NCI-H510A (cell line): ENCODE measurements at places on chromosomes 5 and 9.

DNA sequence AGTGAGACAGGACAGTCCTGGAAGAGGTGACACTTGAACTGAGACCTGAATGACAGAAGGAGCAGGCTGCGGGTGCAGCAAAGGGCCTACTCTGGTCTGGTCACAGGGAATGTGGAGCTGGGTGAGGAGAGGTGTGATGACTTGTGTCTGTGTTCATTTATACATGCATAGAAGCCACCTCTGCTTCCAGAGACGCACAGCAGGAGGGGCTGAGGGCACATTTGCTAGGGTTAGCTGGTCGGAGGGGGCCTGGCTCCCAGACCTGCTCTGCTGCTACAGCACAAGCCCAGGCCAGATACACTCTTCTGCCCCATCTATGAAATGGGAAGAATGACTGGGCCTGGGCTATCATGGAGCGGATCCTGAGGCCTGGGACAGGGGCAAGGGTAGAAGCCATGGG, 15.6 kb downstream of the UNC5A start:
- no peak for DNase-seq

- no peak for DNase-seq
These were observed 93.0 kb upstream of the DAB2 start for GRCh38 chr5:39517800-39518199.

- no peak for DNase-seq
These were observed 199.7 kb downstream of the NNT start for GRCh38 chr5:43802651-43803050.

- DNase-seq = peak; percentile 70
These were observed 115.1 kb upstream of the TSLP start for GRCh38 chr5:110956280-110956912.

- DNase-seq = no peak
These were observed 30.0 kb downstream of the NR6A1 start for GRCh38 chr9:124741149-124741548.

DNA sequence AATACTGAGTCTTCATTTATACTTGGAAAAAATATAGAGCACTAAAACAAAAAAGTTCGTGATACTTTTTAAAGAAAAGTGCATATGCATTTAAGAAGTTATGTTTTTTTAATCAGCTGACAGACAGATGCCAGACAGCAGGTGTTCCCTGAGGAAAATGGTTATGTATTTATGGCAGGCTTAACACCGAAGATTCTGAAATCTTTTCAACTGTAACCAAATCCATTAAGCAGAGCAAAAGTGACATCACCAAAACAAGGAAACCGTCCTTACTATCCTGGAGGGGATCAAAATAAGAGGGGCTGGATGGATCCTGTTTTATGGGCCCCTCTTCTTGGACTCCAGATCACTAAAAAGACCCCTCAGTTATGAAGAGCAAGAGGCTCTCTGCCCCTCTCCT, 404.9 kb upstream of the ADAMTS16 start:
- no peak for DNase-seq

- DNase-seq = no peak
These were observed 370.9 kb upstream of the PRR16 start for GRCh38 chr5:120093178-120093577.

- no peak for DNase-seq
These were observed 18.0 kb downstream of the MGAT1 start for GRCh38 chr5:180784497-180785097.

GRCh38 chr9:136133191-136133958, 14.7 kb upstream of the TMEM250 start:
- no peak for DNase-seq

DNA sequence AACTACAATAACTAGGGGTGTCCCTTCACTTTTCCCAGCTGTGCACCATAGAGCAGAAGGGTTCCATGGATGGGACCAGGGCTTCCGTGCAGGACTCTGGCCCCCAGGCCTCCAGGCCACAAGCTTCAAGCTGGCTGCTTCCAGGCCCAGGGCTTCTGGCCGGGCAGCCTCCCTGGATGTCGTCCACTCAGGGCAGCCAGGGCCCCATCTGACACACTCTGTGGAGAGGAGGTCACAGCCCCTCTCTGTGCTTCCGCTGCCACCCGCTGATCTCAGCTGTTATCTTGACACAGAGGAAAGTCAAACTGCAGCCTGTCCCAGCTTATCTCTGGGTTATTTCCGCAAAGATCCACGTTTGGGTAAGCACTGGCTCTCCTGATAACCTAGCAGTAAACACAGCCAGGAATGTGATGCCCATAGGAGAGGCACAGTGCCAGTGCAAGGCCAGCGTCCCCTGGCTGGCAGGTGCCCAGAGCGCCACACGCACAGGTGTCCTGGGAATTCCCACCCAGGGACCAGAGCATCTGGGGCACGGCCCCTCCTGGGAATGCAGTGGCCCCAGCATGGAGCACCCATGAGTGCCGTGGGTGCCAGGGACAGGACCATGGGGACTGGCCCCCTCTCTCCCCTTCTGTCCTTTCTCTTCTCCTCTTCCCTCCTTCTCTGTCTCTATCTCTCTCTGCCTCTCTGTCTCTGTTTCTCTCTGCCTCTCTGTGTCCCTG, 15.6 kb upstream of the SLC6A19 start:
- DNase-seq = no peak

- DNase-seq = no peak
These were observed 183.2 kb downstream of the NTRK2 start for GRCh38 chr9:84852617-84853301.

- DNase-seq = no peak
These were observed 149.4 kb downstream of the MACROH2A1 start for GRCh38 chr5:135249658-135250057.

DNA sequence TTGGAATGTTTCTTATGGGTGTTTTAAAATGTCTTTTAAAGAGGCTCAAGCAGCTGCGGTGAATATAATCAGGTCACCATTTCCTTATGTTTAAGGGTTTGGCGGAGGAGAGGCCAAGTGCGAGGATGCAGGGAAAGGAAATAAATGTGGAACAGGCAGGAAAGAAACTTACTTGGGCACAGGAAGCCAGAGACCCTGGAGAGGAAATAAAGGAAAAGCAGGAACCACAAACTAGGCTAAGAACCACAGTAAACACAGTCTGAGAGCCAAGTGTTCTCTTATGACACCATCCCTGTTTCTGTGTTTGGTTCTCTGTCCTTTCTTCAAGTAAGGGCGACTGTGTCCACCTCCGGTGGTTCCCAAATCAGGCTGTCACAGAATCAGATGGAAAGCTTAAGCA, 166.5 kb downstream of the C9orf152 start:
- DNase-seq = no peak

- DNase-seq = no peak
These were observed 7.9 kb upstream of the ESM1 start for GRCh38 chr5:54993318-54993717.

DNA sequence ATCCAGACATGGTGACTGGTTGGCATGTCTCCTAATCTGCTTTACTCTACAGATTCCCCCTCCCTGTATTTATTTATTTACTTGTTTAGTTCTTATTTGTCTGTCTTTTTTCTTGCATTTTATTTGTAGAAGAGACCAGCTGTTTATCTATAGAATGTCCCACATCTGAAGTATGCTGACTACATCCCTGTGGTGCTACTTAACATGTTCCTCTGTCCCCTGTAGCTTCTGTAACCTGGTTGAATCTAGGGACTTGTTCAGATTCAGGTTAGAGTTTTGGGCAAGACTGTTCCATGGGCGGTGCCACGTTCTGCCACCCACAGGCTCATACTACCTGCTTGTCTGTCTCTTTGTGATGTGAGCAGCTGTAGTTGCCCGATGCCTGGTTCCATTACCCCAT, 23.5 kb downstream of the DUSP1 start:
- no peak for DNase-seq

DNA sequence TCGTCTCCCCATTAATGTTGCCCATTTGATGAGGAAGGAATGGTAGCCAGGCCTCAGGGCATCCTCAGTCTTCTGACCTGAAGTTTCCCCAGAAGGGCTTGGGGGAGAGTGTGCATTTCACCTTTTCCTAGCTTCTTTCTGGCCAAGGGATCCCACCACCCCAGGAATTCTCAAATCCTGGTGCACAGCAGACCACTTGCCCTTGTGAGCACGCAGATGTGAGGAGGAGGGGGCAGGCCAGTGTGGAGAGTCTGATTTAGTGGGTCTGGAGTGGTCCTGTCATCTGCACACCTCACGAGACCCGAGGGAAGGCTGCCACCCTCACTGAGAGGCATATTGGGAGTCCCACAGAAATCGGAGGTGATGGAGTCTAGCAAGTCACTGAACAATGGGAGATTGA, 64.3 kb downstream of the CXXC5 start:
- no peak for DNase-seq

DNA sequence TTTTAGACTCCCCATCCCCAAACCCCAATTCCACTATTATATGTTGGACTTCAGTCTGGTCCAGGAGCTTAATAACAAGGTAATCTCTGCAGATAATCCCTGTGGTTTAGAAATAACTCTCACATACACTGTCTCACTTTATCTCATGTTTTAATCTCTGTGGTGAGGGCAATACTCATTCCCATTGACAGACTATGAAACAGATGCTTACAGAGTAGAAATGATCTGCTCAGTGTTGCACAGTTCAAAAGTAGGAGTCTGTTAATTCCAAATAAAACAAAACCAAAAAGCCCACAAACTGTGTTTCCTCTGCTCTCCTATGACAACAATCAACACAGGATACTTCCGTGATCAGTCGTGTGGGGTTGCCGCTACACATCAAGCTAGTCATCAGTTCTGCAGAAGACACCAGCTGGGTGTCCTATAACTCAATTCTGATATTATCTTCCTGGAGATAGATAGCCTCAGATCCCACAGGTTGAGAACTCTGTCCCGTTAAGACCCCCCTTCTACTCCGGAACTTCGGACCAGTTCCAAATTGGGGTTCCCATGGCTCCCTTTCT, 26.3 kb upstream of the FANCC start:
- no peak for DNase-seq

DNA sequence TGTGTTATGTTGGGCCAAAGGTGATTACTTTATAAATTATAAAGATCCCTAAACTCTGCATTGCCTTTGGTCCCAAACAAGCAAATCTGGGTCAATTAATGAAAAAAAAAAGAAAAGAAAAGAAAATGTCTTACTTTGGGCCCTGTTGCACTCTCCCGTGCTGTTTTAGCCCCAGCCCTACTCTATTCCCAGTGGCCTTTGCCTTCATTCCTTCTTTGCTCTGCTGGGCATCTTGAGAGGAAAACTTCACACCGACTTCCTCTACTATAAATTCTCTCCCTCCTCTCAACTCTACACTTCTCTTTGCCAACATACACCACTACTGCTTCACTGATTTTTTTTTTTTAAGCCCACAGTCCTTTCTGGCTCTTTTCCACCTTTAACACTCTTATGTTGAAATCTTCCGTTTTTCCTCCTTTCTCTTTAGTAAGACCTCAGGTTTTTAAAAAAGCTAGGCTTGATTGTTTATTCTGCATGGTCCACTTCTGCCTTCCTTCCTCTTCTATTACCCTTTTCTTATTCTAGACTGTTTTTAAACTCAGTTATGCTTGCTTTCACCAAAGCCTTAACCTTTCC, 4.5 kb upstream of the MSMP start:
- DNase-seq = no peak

DNA sequence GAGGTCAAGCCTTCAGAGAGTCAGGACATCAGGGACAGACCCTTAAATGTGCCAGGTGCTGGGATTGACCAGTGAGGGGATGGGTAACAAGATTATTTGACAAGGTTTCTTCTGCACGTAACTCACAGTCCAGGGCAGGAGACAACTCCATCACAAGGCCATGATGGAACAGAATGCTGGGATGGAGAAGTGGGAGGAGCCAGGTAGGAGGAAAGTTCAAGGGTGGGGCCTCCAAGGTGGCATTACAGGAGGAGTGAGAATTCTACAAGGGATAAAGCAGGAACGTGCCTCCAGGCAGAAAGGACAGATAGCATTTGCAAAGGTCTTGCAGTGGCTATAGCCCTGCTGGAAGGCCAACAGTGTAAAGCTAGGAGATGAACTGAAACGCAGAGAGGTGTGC, 102.2 kb downstream of the FGF18 start:
- no peak for DNase-seq

- DNase-seq = no peak
These were observed 398.1 kb downstream of the EBF1 start for GRCh38 chr5:158701406-158702177.

DNA sequence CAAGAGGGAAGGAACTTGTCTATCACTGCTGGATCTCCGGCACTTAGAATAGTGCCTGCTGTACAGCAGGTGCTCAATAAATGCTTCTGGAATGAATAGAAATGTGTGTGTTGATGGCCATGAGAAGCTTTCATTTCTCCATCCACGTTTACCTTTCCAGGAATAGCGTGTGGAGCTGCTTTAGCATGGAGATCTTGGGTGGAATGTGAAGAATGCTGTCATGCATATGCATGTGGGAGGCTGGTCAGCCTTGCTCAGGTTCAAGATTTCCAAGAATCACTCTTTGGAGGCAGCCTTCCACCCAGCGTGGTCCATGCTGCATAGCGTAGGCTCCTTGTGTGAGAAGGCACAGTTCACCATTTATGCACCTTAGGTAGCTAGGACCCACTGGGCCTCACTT, 19.2 kb downstream of the COL15A1 start:
- DNase-seq = no peak

GRCh38 chr5:3377831-3378230, 217.8 kb upstream of the IRX1 start:
- DNase-seq = no peak

DNA sequence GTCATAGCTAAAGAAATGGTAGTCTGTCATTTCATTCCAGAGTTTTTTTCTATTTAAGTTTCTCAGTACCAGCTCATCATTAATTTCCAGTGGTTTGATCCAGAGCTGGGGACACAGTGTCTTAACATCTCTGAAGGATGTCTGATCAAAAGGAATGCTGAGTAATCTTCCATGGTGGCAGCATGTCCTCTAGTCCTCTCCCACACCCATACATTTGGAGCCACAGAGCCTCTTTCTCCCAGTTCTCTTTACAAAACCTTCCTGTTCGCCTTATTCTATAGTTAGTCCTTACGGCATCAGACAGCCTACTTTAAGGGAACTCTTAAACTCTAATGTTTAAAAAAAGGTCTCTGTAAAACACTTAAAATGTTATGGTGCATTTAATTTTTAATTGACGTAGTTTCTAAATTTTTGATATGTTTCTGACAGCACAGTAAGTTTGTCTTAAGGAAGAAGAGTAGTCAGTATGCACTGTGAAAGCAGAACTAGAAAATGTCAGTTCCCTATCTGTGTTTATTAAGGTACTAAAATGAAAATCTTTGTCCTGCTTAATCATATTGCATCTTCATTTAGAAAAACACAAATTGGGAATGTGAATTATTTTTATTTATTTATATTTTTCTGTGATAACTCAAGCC, 96.8 kb downstream of the INIP start:
- no peak for DNase-seq

- no peak for DNase-seq
These were observed 417.3 kb downstream of the TLE4 start for GRCh38 chr9:79989079-79989478.

DNA sequence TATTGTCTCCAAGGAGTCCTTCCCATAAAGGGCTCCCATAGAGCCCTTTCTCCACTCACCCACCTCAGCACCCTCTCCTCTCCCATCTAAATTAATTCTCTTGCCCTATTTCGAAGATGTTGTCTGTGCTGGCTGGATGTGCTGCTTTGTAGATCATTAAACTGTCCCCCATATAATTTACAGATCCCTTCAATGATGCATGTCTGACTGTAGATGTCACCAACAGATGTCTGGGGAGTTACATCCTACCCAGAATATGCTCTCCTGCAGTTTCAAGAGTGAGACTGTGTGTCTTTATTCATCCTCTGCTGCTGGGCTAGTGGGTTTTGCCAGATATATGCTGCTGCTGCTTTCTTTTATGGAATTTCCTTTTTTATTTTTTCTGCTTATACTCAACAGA, 351.2 kb downstream of the MLLT3 start:
- no peak for DNase-seq

GRCh38 chr9:105418588-105419500, 29.0 kb upstream of the FSD1L start:
- no peak for DNase-seq
